ENCODE measurements at places on chromosomes 3 and 15.

DNA sequence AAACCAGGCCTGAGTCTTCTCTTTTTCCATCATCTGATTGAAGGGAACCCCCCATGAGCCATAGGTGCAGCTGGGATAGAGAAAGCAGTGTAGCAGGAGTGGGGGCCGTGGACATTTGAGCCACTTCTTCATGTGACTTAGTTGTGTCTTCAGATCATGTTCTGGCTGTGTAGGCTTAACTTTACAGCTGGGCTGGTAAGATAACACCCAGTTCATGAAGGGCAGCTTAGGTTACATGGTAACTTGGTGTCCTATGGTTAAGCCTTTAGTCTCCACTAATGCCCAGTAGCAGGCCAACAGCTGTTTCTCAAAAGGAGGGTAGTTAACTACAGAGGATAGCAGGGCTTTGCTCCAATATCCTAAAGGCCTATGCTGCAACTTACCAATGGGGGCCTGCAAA, 11.4 kb upstream of the SNRPN start:
- no peak for DNase-seq

- no peak for DNase-seq
Measured at GRCh38 chr3:133038089-133038730, at the start of gene TMEM108. Gene TMEM108 (plus strand): TSS chr3:133038391.

DNA sequence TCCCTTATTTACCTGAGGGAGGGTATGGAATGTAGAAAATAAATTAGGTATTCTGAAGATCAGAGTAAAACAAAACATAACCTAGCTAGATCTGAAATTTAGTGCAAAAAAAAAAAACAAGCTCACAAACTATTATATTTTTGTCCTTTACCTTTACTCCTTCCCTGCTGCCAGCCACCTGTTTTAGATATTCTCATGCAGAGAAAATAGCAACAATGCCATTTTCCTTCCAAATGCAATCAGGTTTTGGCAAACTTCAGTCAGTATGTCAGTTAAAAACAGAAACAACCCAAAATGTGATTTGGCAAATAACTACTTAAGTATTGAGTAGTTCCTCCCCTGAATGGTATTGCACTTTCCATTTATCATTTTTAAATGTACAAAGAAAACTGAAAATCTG, 35.8 kb downstream of the PEAK1 start:
- DNase-seq, result no peak

DNA sequence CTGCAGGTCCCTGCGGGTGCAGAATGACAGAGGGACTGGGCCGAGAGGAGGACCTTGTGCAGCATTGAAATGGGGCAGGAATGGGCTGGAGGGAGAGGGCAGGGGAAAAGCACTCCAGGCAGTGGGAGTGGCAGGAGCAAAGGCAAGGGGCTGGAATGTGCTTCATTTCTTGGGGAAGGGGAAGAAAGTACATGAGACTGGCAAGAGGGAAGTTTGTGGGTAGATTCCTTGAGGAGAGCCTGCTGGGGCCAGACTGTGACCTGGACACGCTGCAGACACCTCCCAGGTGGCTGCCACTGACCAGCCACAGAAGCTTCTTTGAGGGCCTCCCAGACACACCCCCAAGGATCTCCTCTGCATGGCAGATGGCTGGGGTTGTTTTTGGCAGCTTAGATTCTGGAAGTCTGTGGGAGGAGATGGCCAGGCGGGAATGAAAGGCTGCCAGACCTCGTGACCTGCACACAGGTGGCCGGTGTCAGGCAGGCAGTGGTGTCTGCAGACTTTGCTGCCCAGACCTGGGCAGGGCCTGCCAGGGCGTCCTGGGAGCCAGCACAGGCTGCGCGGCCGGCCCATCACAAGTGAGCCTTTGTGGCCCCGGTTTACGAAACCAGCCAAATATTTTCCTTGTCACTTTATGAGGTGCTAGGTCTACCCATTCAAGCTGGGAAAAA, 53.1 kb downstream of the SPSB4 start:
- no peak for DNase-seq

- DNase-seq, result no peak
Measured at GRCh38 chr15:52340093-52340492, 44.5 kb upstream of the MYO5C start.

- DNase-seq, result no peak
Measured at GRCh38 chr3:94176988-94177745, 114.3 kb downstream of the NSUN3 start.

GRCh38 chr3:124402791-124403190, 327.5 kb upstream of the UMPS start:
- no peak for DNase-seq

DNA sequence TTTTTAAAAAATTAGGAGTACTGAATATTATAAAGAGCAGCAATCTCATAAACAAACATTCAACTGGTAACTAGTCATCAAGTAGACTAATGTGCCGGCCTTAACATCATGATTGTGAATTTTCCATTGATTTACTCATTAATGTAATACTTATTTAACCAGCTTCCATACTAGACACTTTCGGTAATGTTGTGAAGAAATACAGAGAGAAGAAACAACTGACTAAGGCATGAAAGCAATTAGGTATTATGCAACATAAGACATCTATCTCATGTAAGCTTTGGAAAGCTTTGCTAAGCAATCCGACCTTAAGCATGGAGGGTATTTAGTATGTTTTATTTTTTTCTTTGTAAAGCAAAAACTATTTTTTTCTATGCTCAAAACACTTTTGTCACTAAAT, 108.0 kb downstream of the IL1RAP start:
- DNase-seq, result no peak

DNA sequence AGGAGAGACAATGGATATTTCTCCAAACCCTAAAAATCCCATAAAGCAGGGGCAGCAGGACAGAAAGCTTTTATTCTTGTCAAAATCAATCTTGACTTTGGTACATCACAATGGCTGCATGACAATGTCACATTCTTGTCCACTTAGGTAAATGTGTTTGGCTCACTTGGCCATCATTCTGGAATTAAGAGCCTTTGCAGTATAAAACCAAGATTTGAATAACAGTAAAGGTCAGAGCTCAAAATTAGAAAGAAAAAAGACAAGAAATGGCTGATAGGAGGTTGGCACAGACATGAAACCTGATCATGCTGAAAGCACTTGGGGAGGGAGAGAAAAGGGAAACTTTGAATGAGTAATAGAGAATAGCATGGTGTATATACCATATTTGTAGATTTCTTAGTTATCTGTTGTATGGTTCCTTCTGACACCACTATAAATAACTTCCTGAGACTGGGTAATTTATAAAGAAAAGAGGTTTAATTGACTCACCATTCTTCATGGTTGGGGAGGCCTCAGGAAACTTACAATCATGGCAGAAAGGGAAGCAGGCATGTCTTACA, 158.5 kb upstream of the SGO1 start:
- DNase-seq, result no peak

DNA sequence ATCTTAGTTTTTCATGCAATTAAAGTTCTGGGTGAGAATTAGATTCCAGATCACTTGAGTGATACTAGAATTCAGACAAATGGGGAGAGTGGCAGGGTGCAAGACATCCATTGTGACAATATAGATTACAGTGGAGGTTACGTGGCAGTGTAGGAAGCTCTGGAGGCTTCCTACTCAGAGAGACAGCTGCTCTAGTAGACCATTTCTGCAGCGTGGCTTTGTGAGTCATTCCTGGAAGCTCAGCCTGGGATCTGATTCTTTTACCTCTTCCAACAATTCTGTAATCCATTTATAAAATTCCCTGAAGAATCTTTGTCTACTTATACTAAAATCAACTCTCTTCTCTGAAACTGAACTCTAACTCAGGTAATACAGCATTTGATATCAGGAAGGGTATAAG, 90.4 kb upstream of the ASB14 start:
- peak; percentile 40 for DNase-seq
